ENCODE measurements at places on chromosomes 1 and 21.

DNA sequence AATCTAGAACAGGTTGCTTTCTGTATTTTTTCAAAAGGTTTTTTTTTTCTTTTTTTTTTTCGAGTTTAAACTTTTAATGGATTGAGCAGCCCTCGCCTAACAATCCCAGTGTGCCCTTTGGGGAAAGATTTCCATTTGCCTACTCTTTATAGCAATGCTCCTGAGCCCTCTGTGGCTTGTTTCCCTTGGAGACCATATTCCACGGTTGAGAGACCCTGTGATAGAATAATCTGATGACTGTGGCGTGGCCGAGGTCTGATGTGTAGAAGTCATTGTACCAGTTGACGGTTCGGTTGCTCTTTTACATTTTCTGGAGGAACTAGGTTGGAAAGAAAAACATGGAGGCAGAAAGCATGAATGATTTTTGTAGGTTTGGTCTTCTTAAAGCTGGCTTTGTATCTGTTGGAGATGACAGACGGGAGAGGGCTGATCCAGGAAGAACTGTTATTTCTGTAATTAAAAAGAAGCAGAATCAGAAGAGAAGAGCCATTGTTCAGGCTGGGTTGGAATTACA, 305.7 kb upstream of the NRIP1 start:
- DNase-seq: no peak

DNA sequence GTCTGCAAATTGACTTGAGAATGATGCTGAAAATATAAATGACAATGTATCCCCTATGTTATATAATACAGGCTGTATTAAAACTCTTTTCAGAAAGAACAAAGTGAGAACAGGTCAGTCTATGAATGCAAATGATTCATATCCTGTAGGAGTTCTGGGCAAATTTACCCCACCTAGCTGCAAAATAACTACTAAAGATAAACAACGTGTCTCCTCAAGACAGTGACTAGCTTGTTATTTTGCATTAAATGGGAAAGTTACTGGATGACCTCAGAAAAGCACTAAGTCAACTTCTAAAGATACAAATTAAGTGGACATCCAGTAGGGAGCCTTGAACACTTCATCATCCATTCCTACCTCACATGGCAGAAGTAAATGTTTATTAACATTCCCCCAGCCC, 11.1 kb downstream of the RNF19B start:
- no peak for DNase-seq

- no peak for DNase-seq
These were observed 144.0 kb upstream of the PLXNA2 start for GRCh38 chr1:208387908-208388811.

- DNase-seq: no peak
These were observed 46.5 kb downstream of the MORN1 start for GRCh38 chr1:2344744-2345296.

DNA sequence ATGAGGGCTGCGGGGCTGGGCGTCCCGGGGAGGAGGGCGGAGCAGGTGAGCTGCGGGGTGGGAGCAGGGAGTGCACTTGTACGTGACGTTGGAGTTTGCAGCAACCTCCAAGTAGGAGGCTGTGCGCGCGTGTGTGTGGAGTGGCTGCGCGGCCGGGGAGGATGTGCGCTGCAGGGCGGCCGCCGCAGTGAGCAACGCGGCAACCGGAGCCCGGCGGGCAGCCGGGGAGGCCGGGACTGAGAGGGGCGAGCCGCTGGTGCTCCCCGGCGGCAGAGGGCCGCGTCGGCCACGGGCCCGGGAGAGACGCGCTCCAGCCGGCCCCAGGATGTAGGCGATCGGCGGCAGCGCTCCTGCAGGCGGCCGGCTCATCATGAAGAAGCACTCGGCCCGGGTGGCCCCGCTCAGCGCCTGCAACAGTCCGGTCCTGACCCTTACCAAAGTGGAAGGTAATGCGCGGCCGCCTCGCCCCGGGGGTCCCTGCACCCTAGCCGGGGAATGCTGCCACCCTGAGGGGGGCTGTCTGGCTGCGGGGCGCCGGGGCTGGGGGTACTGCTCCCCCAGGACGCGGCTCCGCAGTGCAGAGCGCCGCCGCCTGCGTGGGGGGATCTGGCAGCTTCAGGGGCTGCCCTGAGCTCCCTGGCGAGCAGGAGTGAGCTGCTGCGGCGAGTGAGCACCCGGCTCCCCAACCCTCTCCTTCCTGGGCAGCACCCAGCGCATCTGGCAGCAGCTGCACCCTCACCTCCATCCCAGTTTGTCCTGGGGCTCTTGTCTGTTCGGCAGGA, 158.9 kb upstream of the COA6 start:
- DNase-seq: no peak

- peak; percentile 53 for DNase-seq
These were observed 137.4 kb downstream of the DYRK1A start for GRCh38 chr21:37503848-37504467.

- DNase-seq: no peak
These were observed 34.0 kb upstream of the SLC45A3 start for GRCh38 chr1:205714190-205714905.

- no peak for DNase-seq
These were observed 397.9 kb downstream of the HHAT start for GRCh38 chr1:210726621-210727020.

DNA sequence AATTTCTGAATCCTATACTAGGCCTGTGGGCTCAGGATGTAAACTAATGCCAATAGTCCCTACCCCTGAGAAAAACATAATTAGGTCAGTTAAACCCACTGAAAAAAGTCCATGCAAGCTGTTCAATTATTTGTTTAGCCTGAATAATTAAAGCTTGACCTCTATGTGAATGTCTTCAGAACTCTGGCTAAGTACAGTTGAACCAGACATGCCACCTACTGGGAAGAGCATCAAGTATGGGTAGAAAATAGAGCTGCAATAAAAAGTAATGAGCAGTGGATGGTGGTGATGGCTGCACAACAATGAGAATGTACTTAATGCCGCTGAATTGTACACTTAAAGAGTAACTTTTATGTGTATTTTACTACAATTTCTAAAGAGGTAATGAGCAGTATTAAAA, 23.6 kb upstream of the SLC19A2 start:
- DNase-seq: no peak

- DNase-seq: no peak
These were observed 172.1 kb upstream of the ZRANB2 start for GRCh38 chr1:71252900-71253299.

GRCh38 chr1:218048828-218049420, 236.2 kb upstream of the RRP15 start:
- no peak for DNase-seq

Data from HS-5 (cell line).